Stimulated activated memory B cell treated with anti-CD40 and anti-IgM and Interleukin-4, amounts not matched to agents 10 μg/mL and 1 μg/mL and 100 μg/mL, for 72 hours (primary cell): ENCODE measurements at places on chromosomes 3 and 15.

DNA sequence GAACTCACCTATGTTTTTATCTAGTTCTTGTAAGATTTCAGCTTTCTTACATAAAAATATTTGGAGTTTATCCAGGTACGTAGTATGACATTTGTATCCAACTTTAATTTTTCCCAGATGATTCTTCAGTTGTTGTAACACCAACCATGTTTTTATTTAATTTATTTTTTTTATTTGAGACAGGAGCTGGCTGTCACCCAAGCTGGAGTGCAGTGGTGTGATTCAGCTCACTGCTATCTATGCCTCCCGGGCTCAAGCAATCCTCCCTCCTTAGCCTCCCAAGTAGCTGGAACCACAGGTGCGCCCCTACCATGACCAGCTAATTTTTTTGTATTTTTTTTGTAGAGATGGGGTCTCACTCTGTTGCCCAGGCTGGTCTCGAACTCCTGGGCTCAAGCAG lies 6.6 kb downstream of the XYLB start:
- no peak for ATAC-seq

DNA sequence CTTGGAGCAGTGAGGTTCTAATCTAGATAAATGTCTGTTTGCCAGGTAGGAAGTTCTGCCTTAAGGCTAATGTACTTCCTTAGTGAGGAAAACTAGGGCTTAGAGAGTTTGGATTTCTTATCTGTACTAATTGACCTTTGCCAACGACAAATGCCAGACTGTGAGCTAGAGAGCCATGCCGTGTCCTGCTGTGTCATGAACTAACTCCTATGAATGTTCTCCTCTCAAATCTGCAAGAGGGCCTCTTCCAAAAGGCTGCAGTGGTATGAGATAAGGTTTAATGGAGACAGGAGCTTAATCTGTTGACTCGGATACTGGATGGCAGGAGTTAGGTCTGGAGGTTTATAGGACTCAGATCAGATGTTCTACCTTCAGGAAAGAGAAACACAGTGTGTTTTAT lies 524.9 kb downstream of the NTRK3 start:
- no peak for ATAC-seq

- no peak for ATAC-seq
Observed at GRCh38 chr3:109804697-109805096, 467.4 kb upstream of the DPPA4 start.

DNA sequence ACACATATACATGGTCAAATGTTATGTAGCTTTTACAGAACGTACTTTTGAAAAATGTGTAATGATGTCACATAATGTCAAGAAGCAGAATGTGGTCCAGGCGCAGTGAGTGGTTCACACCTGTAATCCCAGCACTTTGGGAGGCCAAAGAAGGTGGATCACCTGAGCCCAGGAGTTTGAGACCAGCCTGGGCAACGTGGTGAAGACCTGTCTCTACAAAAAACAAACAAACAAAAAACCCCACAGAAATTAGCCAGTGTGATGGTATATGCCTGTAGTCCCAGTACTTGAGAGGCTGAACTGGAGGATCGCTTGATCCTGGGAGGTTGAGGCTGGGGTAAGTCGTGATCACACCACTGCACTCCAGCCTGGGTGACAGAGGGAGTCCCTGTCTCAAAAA lies 15.9 kb upstream of the GLCE start:
- no peak for ATAC-seq

DNA sequence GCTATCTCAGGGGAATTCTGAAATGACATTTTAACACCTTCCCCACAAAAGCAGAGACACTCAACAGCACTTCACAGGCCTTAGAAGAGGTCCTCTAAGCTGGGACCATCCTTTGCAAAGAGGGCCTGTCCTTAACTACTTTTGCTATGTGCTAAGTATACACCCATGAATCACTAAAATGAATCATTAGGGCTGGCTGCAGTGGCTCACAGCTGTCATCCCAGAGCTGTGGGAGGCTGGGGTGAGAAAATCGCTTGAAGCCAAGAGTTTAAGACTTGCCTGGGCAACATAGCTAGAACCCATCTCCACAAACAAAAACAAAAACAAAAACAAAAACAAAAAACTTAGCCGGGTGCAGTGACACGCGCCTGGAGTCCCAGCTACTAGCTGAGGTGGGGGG lies 53.9 kb upstream of the MELTF start:
- no peak for ATAC-seq

- no peak for ATAC-seq
Observed at GRCh38 chr3:137121704-137122314, 164.0 kb downstream of the IL20RB start.

- ATAC-seq = no peak
Observed at GRCh38 chr15:47301481-47301880, 415.8 kb upstream of the SEMA6D start.
